ENCODE measurements at places on chromosomes 3 and 15.

- no peak for DNase-seq
Observed at GRCh38 chr3:4736284-4736861, 242.9 kb upstream of the BHLHE40 start.

GRCh38 chr3:89046661-89047060 lies 60.8 kb upstream of the EPHA3 start:
- no peak for DNase-seq

- no peak for DNase-seq
Observed at GRCh38 chr3:87041191-87041590, 50.2 kb upstream of the VGLL3 start.

DNA sequence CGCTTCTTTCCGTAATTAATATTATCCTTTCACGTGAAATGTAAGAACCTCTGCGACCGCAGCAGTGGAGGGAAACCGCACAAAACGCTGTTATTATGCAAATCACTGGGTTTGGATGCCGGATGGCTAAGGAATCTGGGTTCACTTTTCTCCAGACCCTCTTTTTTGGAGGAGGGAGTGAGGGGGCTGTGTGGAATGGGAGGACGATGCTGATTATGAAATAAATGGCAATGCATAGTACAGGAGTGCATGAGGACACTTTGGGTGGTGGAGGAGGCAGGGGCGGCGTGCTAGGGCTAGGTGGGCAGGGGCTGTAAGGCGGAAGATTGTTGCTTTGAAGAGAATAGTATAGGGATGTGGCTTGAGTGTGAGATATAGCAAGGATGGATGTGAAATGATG lies 1.8 kb downstream of the CADM2 start:
- no peak for DNase-seq

GRCh38 chr3:135239615-135239884 lies 444.5 kb downstream of the EPHB1 start:
- DNase-seq: no peak

- DNase-seq: no peak
Observed at GRCh38 chr3:99071096-99071495, 169.6 kb upstream of the DCBLD2 start.

DNA sequence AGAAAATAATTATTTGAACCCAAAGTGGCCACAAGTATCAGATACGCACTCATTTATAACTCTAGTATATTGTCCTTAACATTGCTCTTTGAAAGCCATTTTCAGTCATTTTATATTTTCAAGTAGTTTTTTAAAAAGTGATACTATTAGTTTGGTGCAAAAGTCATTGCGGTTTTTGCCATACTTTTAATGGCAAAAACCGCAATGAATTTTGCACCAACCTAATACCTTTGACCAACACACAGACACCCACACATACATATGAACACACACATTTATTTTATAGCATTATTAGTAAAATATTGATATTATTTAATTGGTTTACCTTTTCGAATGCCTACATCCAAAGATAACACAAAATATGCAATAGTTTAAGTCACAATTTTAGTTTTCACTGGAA lies 154.3 kb downstream of the EPHA3 start:
- DNase-seq: no peak

GRCh38 chr3:128226795-128227395 lies 73.6 kb downstream of the EEFSEC start:
- no peak for DNase-seq

- no peak for DNase-seq
Observed at GRCh38 chr3:194082743-194083636, 53.0 kb upstream of the HES1 start.

DNA sequence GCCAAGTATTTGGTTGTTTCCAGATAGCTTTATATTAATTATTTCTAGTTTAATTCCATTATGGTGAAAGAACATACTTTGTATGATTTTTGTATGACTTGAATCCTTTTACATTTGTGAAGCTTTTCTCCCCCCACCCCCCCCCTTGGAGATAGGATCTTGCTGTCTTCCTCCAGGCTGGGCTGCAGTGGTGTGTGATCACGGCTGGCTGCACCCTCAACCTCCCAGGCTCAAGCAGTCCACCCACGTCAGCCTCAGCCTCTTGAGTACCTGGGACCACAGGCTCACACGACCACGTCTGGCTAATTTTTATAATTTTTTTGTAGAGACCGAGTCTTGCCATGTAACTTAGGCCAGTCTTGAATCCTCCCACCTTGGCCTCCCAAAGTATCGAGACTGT lies 29.5 kb downstream of the ARL8B start:
- DNase-seq: no peak

DNA sequence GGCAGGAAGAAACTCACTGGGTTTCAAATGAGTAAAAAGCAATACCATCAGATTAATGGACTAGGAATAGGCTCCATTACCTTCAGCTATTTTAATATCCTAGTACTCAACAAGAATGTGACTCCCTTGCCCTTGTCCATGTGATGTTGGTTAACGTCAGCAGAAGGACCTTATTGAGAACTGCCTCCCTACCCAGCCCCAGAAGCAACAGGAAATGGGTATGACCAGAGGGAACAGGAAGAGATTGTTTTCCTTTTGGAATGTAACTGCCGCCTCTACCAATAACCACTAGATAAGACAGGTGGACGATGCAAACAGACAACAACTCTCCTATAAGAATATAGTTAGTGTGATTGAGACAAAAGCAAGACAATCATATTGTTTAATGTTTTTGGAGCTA lies 10.4 kb upstream of the MME start:
- DNase-seq: peak; percentile 73

- no peak for DNase-seq
Observed at GRCh38 chr3:136989781-136990524, 32.2 kb downstream of the IL20RB start.

GRCh38 chr3:150348500-150348899 lies 59.6 kb upstream of the TSC22D2 start:
- DNase-seq: peak; percentile 83

- DNase-seq: no peak
Observed at GRCh38 chr3:190124067-190124466, 3.4 kb upstream of the P3H2 start.

DNA sequence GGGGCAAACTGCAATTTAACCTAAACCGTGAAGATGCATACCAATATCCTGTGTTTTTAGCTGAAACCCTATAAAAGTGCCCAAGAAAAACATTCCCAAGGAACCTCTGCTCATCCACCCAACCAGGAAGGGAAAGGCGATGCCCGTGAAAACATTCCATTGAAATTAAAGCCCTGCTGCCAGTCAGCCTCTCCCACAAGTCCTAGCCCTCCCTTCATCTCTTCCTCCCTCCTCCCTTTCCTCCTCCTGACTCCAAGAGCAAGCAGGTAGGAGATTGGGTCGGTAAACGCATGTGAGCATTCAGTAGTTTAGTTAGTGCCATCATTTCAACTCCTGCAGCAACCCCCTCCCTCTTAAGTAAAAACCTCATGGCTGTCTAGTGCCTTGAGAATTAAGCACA lies 27.7 kb downstream of the HES1 start:
- no peak for DNase-seq

- DNase-seq: no peak
Observed at GRCh38 chr15:70098461-70099166, 897 bp upstream of the TLE3 start.

DNA sequence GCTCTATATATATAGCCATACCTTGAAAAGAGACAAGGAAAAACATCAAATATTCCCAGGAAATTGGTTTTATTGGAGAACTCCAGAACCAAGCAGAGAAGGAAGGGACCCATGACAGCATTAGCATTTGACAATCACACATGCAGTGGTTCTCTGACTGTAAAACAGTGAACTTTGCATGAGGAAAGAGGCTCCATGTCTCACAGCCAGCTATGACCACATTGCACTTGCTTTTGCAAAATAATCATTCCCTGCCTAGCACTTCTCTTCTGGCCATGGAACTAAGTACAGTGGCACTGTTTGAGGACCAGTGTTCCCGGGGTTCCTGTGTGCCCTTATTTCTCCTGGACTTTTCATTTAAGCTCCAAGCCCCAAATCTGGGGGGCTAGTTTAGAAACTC lies 85.5 kb downstream of the TGFBR2 start:
- DNase-seq: no peak

DNA sequence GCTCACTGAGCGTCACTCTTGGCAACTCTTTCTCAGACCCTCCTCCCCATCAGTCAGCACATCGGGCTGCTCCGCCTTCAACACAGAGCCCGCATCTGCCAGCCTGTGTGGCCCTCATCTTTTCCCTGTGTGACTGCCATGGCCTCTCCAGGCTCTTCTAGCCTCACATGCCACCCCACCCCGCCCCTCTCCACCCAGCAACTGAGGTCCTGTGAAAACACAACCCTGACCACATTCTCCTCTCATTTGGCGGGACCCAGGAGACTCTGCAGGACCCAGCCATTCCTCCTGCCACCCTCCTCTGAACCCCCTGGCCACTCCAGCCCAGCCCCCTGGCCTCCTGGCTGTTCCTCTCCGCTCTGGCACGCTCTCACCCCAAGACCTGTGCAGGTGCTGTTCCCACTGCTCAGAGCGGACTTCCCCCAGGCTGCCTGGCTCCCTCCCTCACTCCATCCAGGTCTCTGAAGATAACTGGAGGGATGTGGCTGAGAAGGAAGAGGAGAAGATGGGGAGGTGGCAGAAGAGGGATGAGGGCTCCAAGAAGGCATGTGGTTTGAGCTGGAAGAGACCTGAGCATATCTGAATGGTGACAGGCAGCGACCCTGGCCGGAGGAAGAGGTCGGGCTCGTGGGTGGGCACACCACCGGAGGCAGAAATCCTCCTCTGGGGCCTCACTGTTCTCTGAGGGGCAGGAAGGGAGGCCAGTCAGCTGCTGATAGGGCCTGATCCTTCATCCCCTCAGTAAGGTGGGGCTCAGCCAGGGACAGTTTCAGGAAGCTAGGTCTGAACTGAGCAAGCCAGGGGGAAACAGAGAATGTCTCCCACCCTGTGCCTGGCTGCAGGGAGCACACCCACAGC lies 111.2 kb upstream of the RPL32 start:
- no peak for DNase-seq

- no peak for DNase-seq
Observed at GRCh38 chr3:108420926-108421325, 89.5 kb downstream of the MYH15 start.

GRCh38 chr3:23320586-23321570 lies 117.8 kb downstream of the UBE2E2 start:
- DNase-seq: no peak

DNA sequence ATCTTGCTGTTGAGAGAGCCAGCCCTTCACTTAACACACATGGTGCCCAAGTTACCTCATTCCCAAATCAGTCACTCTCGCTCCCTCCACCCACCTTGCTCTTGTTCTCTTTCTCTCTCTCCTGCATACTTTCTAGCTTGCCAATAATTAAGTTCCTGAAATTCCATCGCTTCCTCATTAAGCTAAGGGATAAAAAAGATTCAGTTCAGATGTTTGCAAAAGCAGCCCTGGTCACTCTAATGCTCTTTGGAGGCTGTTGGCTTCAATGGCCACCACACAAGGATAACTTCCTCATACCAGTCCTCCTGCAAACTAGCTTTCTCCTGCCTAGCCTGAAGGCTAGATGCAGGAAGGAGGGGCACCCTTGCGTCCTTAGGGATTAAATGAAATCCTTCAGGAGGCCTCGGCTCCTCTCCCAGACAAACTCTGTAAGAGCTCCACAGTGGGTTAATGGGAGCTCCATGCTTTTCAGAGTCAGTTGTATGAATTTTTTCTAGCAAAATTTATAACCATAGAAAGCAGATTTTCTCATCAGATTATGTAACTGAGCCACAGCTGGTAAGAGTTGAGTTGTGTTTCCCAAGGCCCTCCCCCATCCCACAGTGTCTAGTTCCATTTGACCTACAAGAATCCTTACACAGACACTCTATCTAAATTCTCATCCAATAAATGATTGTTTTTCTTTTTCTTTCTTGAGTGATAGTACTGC lies 176.6 kb upstream of the TRIM42 start:
- DNase-seq: no peak

DNA sequence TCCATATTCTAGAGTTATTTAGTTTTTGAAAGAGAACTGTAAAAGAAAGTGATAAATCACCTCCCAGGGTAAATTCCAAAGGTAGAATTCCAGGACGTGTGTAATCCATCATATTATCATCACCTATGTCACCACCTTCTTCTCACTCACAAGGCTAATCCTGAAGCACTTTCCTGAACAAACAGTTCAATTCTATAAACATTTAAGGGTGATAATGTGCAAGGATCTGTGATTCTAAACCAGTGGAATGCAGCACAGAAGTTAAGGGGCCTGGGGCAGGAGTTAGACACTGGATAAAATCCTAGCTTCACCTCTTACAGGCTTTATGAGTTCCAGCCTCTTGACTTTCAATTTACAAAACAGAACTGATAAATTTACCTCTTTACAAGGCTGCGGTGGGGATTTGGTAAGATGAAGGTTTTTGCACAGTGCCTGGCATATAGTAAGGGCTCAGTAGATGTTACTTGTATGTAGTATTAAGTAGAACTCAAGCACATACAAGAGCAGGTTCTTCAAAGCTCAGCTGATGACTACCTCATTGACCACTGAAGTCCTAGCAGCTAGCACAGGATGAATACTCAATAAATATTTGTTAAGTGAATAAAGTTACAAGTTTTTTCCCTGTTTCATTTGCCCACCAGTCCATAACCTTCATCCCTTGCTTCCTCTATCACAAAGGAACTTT lies 47.3 kb upstream of the CCDC80 start:
- DNase-seq: no peak

GRCh38 chr3:23076437-23076836 lies 126.7 kb upstream of the UBE2E2 start:
- no peak for DNase-seq

GRCh38 chr15:68589783-68590710 lies 11.3 kb downstream of the CORO2B start:
- no peak for DNase-seq

- no peak for DNase-seq
Observed at GRCh38 chr3:47012342-47013230, 33.1 kb downstream of the NBEAL2 start.

DNA sequence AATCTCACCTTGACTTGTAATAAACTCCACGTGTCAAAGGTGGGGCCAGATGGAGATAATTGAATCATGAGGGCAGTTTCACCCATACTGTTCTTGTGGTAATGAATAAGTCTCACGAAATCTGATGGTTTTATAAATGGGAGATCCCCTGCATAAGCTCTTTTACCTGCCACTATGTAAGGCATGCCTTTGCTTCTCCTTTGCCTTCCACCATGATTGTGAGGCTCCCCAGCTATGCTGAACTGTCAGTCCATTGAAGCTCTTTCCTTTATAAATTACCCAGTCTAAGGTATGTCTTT lies 45.5 kb downstream of the SUCNR1 start:
- no peak for DNase-seq

- no peak for DNase-seq
Observed at GRCh38 chr3:44584646-44585501, at the start of gene ZNF660. Gene ZNF660 (plus strand): TSS chr3:44584964. CDS start chr3:44594194, 9,230 bp downstream.

- DNase-seq: no peak
Observed at GRCh38 chr3:186882881-186883685, 40.6 kb downstream of the ADIPOQ start.

DNA sequence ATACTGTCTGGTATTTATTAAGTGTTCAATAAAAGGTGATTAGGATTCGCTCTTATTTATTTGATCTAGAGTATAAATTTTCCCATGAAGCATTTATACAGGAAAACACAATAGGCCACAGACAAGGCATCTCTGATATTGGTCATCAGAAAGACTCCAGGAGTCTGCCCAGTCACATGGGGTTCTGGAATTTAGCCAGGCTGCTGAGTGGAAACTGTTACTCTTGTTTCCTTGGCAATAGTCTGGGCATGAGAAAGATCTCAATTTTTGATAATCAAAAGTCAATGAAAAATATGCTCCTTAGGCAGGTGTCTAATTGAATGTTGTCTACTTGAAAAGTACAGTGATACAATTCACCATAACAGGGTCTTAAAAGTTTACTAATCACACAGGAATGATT lies 161.2 kb downstream of the FRMD5 start:
- DNase-seq: no peak

GRCh38 chr15:59148153-59148833 lies 43.3 kb downstream of the CCNB2 start:
- no peak for DNase-seq

- DNase-seq: no peak
Observed at GRCh38 chr15:41105348-41106334, 10.4 kb downstream of the INO80 start.

Measured in HS-27A (cell line).